ENCODE measurements at places on chromosomes 6 and 20. TPM values are rescaled to one million over a fixed set of nuclear protein-coding genes. Genes with fewer than 3 reads are reported as not detected.
A peak's percentile ranks its signal among the peaks of the same experiment; 100 is the strongest.

GRCh38 chr20:34642009-34642408 is 34.9 kb downstream of the PIGU start:
- no peak for DNase-seq

DNA sequence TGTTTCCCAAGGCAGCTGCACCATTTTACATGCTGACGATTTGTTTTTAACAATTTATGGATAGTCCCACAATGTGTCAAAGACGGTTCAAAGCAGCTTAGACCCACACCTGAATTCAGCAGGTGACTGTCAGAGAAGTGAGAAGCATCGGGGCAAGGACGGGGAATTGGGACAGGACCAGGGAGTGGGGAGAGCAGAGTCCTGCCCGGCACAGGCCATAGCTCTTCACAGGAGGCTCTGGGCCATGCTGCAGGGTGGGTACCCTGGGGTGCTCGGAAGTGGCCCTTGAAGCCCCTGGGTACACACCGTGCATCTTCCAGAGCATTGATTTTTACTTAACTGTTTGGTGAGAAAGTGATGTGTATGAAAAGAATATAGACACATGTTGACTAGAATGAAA is 33.2 kb upstream of the PHACTR3 start:
- DNase-seq = no peak

DNA sequence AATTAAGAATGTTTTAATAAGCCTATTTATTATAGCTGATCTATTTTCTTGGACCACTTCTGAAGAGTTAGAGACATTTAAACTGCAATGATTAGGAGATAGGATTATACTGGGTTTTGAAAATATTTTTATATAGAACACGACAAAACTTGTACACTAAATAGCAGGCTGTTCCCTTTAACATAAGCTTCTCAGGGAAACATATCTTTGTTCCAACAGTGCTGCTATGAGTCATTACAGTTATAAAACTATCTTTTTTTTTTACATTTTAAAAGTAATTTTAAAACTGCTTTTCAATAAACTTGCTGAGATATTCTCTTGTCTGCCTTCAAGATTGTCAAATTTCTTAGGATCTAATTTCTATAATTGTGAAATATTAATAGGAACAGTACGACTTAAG is 389.1 kb downstream of the ARHGAP18 start:
- DNase-seq = peak; percentile 20

The DEF6 gene
- total RNA-seq = 0.18 TPM

The MMUT gene
- total RNA-seq = 27.1 TPM

The DEFB132 gene
- total RNA-seq = not detected
